NCI-H226 (cell line): ENCODE measurements at places on chromosomes 2 and 18.
A peak's percentile ranks its signal among the peaks of the same experiment; 100 is the strongest.

DNA sequence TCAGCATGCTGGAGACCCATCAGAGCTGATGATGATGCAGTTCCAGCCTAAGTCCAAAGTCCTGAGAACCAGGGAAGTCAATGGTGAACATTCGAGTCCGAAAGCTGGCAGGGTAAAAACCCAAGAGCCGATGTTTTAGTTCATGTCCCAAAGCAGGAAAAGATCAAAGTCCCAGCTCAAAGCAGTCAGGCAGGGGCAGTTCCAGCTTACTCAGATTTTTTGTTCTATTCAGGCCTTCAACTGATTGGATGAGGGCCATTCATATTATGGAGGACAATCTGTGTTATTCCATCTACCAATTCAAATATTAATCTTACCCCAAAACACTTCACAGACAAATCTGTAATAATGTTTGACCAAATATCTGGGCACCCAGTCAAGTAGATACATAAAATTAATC is 38.3 kb downstream of the DSEL start:
- DNase-seq, result no peak

DNA sequence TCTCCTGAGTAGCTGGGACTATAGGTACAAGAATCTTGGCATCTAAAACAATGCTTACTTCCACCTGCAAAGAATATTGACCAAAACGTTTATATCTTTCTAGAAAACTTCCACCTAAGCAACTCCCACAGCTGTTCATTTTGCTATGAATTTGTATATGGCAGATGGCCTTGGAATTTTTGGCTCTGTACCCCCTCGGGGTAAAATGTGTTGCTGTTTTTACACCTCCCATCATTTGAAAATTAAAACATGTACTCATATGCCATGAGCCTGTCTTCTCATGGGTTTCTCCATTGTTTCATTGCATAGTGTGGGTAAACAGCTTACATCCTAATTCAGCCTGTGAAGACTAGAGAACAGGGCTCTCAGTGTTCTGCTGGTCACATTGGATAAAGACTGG is 853.6 kb upstream of the SOX11 start:
- DNase-seq, result no peak

DNA sequence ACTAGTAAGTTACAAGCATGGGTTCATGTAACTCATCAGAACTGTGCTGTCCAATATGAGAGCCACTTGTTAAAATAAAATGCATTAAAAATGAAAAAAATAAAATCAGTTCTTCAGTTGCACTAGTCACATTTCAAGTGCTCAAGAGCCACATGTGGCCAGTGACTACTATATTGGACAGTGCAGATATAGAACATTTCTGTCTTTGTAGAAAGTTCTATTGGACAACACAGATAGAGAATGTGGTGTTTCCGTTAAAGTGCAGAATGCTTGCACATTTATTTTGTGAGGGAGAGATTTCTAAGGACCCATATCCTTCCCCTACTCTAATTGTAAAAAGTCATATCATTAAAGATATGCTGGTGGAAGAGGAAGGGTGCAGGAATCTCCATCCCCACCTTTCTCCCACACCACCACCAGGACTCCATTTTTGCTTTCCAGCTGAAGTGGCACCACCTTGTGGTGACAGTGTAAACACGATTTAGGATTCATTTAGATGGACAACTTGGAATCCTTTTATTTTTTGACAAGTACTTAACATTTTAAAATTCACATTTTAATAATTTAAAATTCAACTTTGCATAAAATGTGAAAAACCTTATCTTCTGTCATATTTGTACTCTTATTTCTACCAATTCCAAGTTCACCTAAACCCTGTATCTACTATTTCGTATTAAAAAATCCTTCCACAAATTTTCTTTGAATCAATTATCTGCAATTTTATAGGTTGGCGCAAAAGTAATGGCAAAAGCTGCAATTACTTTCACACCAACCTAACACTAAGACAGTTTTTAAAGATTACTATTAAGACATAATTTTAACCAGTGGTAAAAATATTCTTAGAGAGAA is 9.4 kb upstream of the CD302 start:
- DNase-seq, result peak; percentile 38

DNA sequence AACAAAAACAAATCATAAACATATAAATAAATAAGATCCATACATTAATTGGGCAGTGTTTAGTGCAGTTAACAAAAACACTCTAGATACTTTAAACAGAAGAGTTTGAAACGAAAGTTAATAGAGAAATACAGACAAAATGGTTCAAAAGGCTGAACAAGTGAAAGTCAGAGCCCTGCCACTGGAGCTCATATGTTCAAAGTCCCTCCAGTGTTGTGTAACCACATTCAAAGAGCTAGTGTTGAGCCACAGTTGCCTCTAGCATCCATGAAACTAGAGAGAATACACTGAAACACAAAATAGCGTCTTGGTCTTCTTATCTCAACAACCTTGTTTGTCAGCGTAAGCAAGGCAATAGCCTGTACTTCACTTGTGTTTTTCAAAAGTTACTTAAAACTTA is 1309.8 kb upstream of the NRXN1 start:
- no peak for DNase-seq

- DNase-seq, result no peak
Measured at GRCh38 chr2:5373200-5373599, 319.0 kb upstream of the SOX11 start.

- DNase-seq, result peak; percentile 100
Measured at GRCh38 chr2:190607014-190607597, 41.8 kb upstream of the NAB1 start.

- DNase-seq, result peak; percentile 81
Measured at GRCh38 chr2:56199492-56199891, 15.7 kb downstream of the CCDC85A start.

DNA sequence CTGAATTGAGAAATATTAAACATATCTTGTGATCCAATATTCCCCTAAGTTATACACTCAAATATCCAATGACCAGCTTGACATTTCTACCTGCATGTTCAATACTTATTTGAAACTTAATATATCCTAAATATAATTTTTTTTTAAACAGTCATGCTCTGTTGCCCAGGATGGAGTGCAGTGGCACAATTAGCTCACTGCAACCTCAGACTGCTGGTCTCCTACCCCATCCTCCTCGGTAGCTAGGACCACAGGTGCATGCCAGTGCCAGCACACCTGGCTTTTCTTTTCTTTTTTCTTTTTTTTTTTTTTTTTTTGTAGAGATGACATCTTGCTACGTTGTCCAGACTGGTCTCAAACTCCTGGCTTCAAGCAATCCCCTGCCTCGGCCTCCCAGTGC is 4.2 kb downstream of the KYNU start:
- DNase-seq, result no peak

GRCh38 chr2:150320608-150321007 is 166.9 kb downstream of the RND3 start:
- no peak for DNase-seq

DNA sequence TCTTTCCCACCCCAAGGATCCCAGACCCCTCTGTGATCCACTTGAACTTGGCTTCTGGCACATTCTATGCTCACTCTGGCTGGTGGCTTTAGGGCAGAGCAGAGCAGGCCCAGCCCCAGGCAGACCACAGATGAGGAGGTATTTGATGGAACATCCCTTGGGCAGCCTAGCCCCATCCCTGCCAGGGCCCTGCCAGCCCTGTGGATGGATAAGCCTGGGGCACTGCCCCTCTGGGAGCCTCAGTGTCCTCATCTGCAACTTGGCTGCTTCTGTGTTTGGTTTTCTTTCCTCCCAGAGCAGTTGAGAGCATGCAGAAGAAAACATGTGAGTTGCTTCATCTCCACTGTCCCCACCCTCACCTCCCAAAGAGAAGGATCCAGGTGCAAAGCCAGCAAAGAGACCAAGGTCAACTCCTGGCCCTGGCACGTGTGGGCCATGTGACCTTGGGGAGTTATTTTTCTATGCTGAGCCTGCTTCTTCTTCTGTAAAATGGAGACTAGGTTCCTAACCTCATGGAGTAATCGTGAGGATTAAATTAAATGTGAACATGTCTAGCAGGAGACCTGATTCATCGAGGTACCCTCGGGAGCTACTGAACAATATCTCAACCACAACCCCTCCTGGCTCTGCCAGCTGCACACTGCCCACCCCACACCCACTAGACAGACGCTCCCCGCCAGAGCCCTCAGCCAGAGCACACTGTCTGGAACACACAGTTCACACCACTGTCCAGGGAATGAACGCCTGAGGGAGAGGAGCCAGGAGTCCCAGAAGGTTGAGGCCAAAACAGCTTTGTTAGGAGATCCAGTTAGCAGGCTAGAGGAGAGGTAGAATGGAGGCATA is 14.6 kb upstream of the TNS1 start:
- no peak for DNase-seq

- no peak for DNase-seq
Measured at GRCh38 chr2:30527411-30527810, 80.4 kb downstream of the LCLAT1 start.

DNA sequence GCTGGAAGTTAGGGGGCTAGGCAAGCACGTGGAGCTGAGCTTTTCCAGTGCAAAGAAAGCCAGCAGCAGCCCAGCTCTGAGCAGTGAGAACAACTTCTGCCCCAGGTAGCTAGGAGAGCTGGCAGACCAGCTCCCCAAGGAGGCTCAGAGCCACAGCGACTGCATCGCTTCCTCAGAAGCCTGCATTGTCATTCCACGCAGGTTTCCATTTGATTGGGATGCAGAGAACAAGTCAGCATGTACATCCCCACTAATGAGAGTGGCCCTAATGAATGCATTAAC is 45.1 kb downstream of the C1QL2 start:
- DNase-seq, result no peak

DNA sequence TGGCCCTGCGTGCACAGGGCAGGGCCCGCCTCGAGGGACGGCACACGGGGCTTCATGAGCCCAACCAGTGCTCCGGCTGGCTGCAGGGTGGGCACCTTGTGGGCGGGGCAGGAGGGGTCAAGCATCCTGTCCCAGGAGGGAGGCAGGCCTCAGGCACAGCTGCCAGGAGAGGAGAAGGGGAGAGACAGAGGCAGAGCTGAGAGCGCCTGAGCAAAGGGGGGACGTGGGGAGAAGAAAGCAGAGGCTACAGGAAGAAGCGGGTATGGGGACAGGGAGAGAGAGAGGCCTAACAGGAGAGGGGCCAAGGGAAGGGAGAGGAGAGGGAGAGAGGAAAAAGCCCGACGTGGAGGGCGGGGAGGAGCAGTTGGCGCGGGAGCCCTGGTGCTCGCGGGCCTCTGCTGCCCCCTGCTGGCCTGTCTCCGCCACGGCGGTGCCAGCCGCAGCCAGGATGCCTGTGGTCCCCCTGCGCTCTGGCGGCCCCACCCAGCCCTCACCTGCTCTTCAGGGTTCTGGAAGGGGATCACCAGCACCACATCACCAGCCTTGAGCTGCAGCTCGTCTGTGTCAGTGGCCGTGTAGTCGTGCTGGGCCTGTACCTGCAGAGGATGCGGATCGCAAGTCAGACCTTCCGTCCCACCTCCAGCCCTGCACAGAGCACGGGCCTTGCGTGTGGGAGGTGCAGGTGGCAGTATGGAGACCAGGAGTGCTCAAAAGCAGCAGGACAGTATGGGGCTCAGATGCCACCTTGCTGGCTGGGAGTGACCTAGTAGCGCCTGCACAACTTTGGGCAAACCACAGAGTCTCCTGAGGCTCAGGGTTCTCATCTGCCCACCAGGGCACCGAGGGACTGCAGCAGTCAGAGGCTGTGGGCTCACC is 56.8 kb downstream of the BIN1 start:
- no peak for DNase-seq

DNA sequence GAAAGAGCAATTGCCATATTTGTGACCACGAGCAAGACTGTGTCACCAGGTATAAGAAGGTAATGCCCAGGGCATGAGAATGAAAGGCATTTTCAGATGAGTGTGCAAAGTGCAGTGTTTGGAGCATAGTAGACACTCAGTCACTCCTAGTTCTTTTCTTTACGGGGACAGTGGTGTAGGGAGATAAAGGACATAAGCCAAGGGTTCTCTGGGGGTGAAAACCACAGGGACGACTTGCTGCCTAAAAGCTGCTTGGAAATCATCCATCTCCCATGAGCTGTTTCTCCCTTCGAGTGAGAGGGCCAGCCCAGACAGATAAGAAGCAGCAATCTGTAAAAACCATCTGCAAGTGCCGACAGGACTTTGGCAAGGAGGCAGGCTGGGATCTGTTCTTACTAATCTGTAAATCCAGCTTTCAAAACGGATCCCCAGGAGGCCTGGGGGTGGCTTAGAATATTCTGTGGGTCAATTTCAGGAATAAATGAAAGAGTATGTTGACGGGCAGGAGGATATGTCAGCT is 221.6 kb downstream of the LPIN1 start:
- peak; percentile 75 for DNase-seq

GRCh38 chr2:230671117-230671516 is 41.5 kb upstream of the CAB39 start:
- no peak for DNase-seq

DNA sequence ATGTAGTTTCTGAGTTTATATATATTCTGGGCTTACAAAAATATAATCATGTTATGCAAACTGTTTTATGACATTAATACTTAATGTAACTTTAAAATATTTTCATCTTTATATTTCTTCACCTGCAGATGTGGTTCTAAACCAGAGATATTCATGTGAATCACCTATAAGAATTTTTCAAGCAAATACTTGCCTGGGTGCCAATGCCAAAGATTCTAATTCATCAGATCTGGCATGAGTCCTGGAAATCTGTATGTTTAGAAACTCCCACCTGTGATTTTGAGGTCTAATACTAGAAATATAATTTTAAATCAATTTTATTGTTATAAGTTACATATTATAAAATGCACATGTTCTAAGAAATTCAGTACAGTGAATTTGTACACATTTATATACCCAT is 19.9 kb upstream of the DNAH6 start:
- no peak for DNase-seq

DNA sequence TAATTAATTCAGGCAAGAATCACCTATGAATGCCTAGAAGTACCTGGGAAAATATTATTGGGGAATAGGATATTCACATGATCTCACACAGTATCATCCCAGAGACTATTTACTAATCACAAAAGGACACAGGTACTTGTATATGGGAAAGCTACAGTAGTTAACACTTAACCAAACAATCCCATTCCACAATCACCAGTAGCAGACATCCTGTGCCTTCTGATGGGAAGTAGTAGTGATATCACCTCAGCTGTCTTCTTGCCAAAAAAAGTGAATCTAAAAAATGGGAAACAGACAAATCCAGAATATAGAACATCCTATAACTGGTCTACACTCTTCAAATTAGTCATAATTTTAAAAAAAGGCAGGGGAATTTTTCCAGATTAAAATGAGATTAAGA is 75.6 kb upstream of the CCDC150 start:
- no peak for DNase-seq

DNA sequence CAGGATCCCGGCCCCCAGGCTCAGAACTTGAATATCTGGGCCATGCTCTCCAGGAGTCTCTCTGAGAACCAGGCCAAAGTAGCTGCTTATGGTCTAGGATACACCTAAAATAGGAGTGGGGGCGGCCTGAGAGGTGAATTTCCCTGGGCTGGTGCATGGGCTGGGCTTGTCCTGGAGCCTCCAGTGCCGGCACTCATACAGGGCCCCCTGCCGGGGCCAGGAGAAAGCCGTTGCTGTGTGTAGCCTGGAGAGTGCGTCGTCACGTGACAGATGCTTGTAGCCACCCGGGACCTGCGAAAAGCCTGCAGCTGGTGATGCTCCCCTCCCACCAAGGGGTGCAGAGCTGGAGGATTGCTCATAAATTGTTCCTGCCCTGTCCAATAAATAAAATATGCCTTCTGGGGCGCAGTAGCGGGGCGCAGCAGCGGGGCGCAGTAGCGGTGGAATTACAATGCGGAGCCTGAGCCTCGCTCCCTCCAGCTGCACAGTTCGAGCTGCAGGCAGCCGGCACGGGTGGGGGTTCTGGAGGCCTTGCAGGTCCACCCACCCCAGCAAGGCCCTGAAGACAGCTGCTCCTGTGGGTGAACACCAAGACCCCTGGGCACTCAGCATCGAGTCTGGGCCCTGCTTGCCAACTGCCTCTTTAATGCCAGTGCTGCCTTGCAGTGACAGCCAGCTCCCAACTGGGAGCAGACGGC is 289.9 kb downstream of the NDUFA10 start:
- no peak for DNase-seq
